T-cell (primary cell): ENCODE measurements at places on chromosomes 2 and 18.

DNA sequence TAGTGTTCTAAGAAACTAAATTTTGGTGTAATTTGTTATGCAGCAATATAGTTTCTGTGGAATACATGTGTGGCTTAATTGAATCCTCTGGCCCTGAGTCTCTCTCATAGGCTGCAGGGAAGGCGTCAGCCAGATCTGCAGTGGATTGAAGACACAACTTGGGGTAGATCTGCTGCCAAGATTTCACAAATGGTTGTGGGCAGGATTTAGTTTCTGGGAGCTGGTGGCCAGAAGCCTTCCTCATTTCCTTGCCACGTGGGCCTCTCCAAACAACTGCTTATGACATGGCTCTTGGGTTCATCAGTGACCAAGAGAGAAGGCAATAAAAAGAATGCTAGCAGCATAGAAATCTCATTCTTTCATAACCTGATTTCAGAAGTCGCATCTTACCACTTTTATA is 28.2 kb downstream of the CCDC102B start:
- no peak for DNase-seq

- no peak for DNase-seq
Measured at GRCh38 chr2:199404841-199405240, 52.9 kb downstream of the SATB2 start.

DNA sequence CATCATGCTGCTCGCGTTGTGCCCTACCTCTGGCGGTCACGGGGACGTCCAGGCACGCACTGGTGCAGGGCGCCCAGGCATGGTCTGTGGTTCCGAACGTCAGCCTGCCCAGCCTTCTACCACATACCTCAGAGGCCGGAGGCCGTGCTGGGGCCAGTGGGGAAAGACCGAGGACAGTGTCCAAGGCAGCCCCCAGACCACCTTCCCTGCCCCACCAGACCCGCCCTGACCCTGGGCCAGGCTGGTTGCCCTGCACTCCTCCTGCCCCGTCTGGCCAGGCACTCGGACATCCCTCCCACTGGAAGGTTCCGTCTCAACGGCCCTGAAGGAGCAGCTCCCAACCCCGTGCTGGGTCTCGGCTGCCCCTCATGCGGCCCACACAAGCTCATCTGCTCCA is 32.8 kb downstream of the SLC66A2 start:
- no peak for DNase-seq

GRCh38 chr18:26312199-26312598 is 86.0 kb downstream of the TAF4B start:
- no peak for DNase-seq

- DNase-seq, result no peak
Measured at GRCh38 chr2:29405707-29406106, 290.5 kb downstream of the CLIP4 start.

GRCh38 chr2:227163998-227164762 is at the start of the genes COL4A3 and COL4A4:
COL4A3 (plus strand) TSS chr2:227164624; CDS start chr2:227164727, 103 bp downstream.
COL4A4 (minus strand) TSS chr2:227164205; CDS start chr2:227147483, 16,722 bp downstream.
- DNase-seq, result no peak

GRCh38 chr18:78637442-78638402 is 341.9 kb upstream of the SALL3 start:
- DNase-seq, result no peak

- DNase-seq, result no peak
Measured at GRCh38 chr2:170332676-170333402, 154.9 kb downstream of the MYO3B start.

DNA sequence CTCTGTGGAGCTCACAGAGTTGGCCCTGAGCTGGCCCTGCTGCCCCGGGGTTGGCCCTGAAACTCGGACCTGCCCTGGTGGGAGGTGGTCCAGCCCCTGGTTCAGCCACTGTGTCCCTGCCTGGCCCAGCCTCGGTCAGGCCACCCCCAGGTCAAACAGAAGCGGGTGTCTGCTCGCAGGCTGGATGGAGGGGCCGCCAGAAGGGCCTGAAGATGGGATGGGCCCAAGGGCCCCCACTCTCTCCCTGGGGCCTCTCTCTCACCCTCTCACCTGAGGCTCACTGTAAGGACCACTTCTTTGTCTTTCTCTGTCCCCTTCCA is 25.1 kb upstream of the B3GNT7 start:
- no peak for DNase-seq
